ENCODE measurements at places on chromosomes 5 and 9.

DNA sequence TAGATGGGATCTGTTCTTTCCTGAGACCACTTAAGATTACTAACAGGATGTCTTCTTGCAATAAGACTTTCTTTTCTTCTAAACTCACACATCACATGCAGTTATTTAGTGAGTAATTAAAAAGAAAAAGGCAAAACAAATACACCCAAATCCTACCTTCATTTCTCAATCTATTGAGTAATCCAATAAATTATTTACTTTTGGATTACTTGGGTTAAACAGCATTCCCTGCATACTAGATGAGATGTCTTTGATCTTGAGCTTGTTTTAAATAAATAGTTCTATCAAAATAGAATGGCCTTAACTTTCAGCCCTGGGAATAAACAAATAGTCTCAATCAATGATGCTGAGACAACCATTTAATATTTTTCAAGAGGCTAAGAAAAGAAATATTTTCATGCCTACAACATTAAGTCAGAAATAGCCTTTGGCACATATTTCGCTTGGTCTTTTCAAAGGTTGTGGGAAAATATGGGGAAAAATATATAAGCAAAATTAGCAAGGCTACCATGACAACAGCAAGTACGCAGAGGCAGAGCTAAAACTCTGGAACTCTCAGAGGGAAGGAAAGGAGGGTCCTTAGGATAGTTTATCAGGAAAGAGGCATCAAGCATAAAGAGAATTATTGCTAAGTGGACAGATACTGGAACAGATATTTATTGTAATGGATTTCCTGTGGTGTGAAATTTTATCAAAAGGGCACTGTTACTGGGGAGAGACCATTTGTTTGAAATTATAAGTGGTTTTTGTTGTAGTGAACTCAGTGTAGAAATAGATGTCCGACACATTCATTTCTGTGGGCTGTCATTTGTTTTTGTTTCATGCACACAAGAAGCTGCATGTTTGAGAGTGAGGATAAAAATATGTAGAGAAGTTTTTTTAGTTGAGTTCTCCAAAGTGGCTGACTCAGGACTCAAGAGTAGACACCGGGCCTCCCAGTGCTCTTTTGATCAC, 70.2 kb upstream of the CDH6 start:
- no peak for DNase-seq

DNA sequence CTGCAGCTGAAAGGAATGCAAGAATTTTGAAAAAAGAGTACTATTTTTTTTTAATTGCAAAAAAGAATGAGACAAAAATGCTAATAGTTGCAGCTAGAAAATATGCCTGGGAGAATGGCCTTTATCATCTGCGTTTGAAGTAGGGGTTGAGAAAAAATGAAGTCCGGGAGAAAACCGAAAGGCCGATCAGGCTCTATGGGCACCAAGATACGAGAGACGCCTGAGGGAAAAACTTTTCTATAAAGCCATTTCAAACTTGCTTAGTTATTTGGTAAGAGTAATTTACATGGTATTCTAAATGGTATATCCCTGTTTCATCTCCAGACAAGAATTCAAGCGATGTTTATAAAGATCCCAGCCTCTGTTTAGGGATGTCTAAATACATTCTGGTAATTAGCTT, 99.3 kb upstream of the EFNA5 start:
- no peak for DNase-seq

- DNase-seq, result no peak
Measured at GRCh38 chr5:174281855-174282254, 236.3 kb downstream of the NSG2 start.

- DNase-seq, result no peak
Measured at GRCh38 chr5:355958-356357, 34.4 kb downstream of the AHRR start.

- no peak for DNase-seq
Measured at GRCh38 chr9:68973619-68974018, 40.3 kb downstream of the PRKACG start.

Data from CD4-positive, alpha-beta T cell treated with Interleukin-17A for 1 hour (primary cell).